WTC11 (cell line): ENCODE measurements at places on chromosomes 2 and 18. TPM values are rescaled to one million over a fixed set of nuclear protein-coding genes. Genes with fewer than 3 reads are reported as not detected.

Gene SKOR2
- total RNA-seq = 0.34 to 1.3 TPM (median 0.37 TPM) in 3 replicates

- DNase-seq = no peak
Observed at GRCh38 chr2:217797165-217797564, 205.6 kb downstream of the TNS1 start.

- no peak for DNase-seq
Observed at GRCh38 chr18:28127228-28127627, 49.7 kb downstream of the CDH2 start.

Gene LBX2
- 1.0 to 1.8 TPM (median 1.8 TPM) in 3 replicates for total RNA-seq

Gene PTPRN
- 3.8 to 5.7 TPM (median 5.2 TPM) in 3 replicates for total RNA-seq

Gene ADAM23
- 24.3 to 26.0 TPM (median 24.6 TPM) in 3 replicates for total RNA-seq

- DNase-seq = no peak
Observed at GRCh38 chr2:207045531-207045930, 106.2 kb downstream of the CPO start.

DNA sequence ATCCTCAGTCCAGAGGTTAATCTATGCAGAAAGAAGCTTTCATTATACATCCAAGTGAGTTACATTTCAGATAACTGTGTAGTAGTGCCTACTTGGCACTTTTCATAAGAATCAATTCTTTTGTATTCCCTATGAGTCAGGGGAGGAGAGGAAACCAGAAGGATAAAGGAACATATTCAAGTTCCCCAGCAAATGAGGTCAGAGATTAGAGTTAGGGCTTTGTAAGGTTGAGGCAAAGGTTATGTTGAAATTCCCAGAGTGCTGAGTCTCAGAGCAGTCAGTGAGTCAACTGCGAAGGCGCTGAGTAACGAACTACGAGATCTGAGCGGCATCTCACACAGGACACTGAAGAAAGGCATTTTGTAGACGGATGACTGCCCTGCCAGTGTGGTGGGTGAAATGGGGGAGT, 25.1 kb upstream of the ME2 start:
- no peak for DNase-seq

DNA sequence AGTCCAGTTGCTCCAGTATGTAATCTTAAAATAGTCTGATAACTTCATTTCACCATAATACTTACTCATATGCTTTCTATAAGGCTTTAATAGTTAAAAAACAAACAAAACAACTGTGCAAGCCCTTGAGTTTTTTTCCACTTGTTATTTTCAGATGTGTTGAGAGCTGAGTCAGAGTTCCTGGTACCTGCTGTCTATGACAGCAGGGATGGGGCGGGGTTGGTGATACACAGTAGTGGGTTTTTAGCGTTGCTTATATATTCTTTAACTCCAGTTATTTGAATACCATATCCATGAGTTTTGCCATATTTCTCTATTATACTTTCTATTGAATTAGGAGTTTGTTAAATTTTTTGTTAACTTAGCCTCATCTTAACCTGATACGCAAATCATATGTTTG, 5.0 kb downstream of the NAPG start:
- no peak for DNase-seq

DNA sequence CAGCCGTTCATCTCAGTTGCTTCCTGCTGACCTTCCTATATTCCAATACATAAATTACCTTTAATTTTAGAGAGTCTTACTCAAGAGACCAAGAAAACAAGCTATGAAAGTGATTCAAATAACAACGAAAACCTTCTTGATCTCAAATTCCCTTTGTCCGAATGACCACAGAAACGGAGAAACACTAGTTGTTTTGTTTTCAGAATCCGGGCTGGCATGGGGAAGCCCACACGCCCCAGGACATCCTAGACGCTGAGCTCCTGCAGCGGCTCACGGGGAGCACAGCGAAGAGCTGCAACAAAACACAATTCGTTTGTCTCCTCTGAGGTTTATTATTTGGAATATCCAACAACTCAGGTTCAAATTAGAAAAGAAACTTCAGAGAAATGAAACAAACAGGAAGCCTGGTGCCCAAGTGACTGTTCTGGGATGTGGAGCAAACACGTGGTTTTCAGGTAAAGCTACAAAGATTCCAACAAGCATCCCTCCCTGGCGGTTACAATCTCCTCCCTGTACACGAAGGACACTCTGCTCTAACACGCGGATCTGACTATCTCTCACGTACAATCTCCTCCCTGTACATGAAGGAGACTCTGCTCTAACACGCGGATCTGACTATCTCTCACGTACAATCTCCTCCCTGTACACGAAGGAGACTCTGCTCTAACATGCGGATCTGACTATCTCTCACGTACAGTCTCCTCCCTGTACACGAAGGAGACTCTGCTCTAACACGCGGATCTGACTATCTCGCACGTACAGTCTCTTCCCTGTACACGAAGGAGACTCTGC, 237.5 kb downstream of the TWIST2 start:
- DNase-seq = no peak

Gene FAM110C
- 6.1 to 7.7 TPM (median 7.3 TPM) in 3 replicates for total RNA-seq

- no peak for DNase-seq
Observed at GRCh38 chr2:134873152-134873551, 34.7 kb downstream of the ACMSD start.

Gene RNU2-63P
- 2.5 to 7.7 TPM (median 5.2 TPM) in 3 replicates for total RNA-seq

GRCh38 chr18:42801706-42802105, 313.8 kb downstream of the RIT2 start:
- no peak for DNase-seq

DNA sequence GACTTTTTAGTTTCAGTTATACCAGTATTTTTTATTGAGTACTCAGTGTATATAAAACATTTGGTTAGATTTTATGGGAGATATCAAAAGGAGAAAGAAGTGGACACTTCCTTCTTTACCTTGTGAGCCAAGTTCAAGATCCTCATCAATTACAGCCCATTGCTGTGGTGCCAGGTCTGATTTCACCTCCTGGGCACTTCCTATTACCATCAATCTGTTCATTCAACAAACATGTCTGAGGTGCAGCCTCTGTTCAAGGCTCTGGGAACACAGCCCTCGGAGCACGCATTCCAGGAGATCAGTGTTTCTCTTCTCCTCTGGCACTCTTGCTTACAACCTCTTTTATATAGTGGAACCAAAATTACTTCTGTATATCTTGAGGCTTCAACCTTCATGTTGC, 171.4 kb upstream of the ALPP start:
- no peak for DNase-seq

DNA sequence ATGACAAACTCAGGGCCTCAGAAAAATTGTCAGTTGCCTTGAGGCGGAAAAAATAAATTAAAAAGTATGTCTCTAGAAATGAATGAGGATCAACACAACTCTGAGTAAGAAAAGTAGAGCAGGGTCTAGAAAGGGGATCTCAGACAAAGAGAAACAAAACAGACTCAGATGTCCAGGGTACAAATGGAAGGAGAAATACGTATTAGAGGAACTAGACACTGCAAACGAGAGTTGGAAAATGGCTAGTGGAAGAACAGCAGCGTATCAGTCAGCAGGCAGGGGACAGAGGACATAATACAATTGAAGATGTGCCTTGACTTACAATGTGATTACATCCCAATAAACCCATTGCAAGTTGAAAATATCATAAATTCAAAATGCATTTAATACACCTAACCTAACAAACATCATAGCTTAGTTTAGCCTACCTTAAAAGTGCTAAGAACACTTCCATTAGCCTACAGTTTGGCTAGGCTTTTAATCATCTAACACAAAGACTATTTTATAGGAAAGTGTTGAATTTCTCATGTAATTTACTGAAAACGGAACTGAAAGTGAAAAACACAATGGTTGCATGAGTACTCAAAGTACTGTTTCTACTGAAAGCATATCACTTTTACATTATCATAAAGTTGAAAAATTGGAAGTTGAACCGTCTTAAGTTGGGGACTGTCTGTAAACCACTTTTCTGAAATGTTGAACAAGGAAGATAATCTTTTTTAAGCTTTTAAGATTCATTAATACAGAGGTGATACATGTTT, 182.8 kb downstream of the NBAS start:
- no peak for DNase-seq

- DNase-seq = no peak
Observed at GRCh38 chr18:40868110-40868858, 1086.8 kb upstream of the PIK3C3 start.

DNA sequence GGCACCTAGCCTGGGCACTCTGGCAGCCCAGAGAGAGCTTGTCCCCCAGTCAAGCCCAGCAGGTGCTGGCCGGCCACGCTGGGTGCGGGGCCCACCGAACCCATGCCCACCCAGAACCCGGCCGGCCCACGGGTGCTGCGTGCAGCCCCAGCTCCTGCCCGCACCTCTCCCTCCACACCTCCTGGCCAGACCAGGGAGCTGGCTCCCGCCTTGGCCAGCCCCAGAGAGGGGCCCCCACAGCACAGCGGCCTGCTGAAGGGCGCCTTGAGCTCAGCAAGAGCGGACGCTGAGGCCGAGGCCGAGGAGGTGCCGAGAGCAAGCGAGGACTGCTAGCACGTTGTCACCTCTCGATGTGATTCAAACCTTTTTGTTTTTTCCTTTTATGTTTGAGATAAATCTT, 407.0 kb upstream of the KCNJ3 start:
- DNase-seq = no peak

DNA sequence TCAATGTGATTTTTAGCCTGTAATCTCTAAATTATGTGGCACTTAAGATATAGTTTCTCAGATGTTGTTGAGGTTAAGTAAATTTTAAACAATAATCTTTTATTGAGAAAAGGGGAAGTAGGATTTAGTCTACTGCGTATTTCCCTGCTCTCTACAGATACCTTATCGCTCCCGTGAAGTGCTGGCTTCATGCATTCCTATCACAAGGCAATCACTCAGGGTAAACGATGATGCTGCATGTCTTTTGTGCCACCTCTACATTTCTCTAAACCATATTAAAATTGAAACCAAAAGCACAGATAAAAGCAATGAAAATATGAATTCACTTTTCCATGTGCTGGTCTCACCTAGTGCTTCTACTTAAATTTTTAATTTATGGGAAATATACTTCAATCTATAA, 14.4 kb upstream of the RPE start:
- no peak for DNase-seq

Gene SNRPD1
- total RNA-seq = 136 to 140 TPM (median 137 TPM) in 3 replicates

Gene ASB18
- total RNA-seq = not detected in 3 replicates

DNA sequence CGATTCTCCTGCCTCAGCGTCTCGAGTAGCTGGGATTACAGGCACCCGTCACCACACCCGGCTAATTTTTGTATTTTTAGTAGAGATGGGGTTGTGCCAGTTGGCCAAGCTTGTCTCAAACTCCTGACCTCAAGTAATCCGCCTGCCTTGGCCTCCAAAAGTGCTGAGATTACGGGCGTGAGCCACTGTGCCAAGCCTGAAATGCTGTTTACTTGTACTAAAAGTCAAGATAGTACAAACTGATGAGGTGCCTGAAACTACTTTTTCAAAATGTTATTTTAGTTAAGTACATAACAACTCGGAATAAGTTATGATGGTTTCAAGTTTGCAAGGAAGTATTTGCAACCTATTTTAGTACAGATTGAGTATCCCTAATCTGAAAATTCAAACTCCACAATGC, 85.7 kb downstream of the CEP192 start:
- DNase-seq = no peak

DNA sequence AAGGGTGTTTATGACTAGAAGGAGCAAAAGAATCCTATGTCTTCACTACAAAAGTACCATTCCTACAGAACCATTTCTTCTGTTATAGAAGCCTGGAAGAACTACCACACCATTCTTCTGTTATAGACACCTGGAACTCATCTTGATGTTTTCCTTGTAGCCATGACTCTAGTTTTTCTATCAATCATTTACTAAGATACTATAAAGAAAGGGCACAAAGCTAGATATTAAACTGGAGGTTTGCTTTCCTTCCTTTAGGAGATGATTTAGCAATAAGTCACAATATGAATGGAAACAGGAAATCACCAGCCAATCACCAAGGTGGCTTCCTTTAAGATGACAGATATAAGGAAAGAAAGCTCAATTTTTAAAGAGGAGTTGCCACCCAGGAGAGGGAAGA, 100.3 kb upstream of the NEUROD1 start:
- no peak for DNase-seq

Gene PROKR1
- total RNA-seq = 2.6 to 4.4 TPM (median 2.8 TPM) in 3 replicates

Gene DYSF
- total RNA-seq = 14.8 to 15.5 TPM (median 15.0 TPM) in 3 replicates
